ENCODE measurements at places on chromosomes 6 and 20.

DNA sequence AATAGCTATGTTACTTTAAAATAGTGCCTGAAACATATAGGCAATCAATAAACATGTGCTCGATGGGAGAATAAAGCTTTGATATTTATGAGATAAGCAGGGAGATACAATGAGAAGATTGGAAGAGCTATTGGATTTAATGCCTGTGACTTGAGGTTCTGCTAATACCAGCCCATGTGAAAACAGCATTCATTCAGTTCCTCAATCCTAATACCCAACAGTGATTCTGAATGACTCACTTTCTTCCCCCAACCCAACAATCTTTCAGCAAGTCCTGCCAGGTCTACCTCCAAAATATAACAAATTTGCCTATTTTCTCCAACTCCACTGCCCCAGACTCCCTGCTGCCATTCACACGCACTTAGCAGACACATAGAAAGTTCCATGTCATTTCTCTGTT, 26.6 kb upstream of the KLHL31 start:
- no peak for DNase-seq

GRCh38 chr20:61480158-61480825, 228.2 kb downstream of the CDH4 start:
- no peak for DNase-seq

DNA sequence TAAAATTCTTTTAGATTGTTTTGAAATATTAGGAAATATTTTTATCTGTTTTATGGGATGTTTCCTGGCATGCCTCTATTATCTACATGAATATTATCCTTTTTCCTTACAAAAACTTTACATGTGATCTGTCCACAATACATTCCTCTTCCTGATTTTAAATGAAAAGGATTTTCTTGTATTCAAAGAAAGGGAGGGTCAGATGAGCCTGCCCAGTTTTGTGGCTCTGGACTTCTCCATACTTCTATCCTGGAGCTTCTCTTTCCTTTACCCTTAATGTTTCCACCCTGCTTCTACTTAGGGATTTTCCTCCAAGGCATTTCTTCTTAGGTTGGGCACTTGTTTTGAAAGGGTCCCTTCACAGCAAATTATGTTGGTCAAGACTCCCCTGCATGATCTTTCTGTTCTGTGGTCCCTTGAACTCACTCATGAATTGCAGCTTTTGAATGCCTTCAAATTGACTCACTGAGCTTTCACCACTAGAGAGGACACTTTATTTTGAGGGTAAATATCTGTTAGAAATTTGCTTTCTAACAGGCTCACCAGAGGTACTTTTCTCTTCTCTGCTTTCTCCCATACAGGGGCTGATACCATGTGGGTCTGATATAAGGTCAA, 104.9 kb downstream of the CENPW start:
- no peak for DNase-seq

GRCh38 chr6:142518761-142519160, 217.0 kb downstream of the ADGRG6 start:
- no peak for DNase-seq

DNA sequence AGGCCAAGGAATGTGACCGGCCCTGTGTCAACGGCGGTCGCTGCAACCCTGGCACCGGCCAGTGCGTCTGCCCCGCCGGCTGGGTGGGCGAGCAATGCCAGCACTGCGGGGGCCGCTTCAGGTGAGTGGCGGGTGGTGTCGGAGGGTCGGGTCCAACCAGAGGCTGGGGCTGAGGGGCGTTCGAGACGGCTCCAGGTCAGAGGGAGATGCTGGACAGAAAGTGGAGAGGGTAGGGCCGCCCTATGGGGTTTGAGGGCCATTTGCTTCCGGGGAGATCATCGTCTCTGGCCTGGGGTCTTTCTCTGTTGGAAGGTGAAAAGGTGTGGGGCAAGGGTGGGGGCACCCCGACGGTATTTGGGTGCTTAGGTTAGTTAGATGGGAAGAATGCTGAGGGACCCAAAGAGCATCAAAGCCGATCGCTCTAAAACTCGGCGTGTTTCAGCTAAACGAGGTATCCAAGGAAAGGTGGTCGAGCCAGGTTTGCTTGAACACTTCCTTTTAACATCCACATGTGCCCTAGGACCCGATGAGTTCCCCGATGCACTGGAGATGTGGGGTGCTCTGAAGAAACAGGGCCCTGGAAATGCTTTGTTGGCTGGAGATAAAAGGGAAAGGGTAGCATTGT, 691 bp downstream of the ATRN start:
- DNase-seq: no peak

- DNase-seq: peak; percentile 9
Observed at GRCh38 chr6:129598244-129599187, 111.5 kb downstream of the ARHGAP18 start.

All from neural crest cell (in vitro differentiated cells).